ENCODE measurements at places on chromosomes 1 and 21.

DNA sequence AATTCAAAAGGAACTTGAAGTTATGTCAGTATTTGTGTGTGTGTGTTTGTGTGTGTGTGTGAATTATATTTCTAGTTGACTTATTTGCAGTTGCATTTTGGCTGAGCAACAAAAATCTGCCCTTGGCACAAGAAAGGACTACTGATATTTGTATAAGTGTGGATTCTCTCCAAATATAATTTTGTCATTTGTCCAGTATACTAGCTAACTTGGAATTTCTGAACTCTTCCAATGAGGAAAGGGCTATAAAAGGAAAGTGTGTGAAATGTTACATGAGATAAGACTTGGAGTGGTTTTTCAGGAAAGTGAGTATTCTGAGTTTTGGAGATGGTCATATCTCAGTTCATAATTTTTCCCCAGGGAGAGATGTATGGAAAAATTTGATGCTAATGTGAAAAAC is 1384.1 kb upstream of the B3GALT2 start:
- no peak for DNase-seq

DNA sequence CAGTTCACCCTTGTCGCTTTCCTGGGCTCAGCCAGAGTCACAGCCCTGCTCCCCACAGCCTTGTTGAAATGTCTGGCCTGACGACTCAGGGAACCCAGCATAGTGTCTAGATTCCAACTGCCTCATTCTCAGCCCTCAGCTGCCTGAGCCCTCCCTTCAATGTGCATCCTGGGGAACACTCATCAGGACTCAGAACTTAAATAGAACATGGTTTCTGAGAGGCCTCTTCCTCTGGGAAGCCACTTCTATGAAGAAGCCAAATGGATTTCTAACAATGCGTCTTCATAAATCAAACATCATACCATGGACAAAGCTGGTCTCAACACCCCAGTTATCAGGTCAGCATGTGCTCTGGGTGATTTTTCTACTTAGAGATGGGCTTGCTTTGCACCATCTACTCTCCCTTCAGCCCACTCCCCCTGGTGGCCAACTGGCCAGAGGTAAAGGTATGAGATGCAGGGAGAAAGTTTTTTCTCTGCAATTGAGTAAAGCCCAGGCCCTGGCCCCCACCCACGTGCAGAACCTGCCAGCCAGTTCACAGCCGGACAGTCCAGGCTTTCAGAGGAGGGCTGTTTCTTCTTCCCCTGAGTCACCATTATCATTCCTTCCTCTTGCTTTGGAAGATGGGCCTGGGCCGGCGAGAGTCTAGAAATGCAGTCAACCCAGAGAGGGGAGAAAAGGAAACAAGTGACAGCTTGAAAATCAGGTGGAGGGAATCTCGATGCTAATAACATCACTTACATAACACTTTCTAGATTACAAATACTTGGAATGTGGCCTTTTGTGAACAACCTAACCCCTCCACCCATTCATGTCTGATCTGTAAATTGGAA is 32.1 kb downstream of the CD244 start:
- peak; percentile 67 for DNase-seq

GRCh38 chr1:118944546-118944945 is 43.6 kb downstream of the TBX15 start:
- no peak for DNase-seq

GRCh38 chr1:10860682-10861081 is 64.2 kb upstream of the CASZ1 start:
- DNase-seq: no peak
